ENCODE measurements at places on chromosomes 1 and 21. TPM values are rescaled to one million over a fixed set of nuclear protein-coding genes. Genes with fewer than 3 reads are reported as not detected.

GRCh38 chr1:72117621-72118020 lies 164.7 kb downstream of the NEGR1 start:
- DNase-seq = no peak

- DNase-seq = no peak
These were observed 55.0 kb downstream of the CHD1L start for GRCh38 chr1:147297438-147297837.

- no peak for DNase-seq
These were observed 19.6 kb upstream of the PDE9A start for GRCh38 chr21:42633858-42634257.

GRCh38 chr1:57089855-57090254 lies 124.0 kb upstream of the C8B start:
- DNase-seq = no peak

DNA sequence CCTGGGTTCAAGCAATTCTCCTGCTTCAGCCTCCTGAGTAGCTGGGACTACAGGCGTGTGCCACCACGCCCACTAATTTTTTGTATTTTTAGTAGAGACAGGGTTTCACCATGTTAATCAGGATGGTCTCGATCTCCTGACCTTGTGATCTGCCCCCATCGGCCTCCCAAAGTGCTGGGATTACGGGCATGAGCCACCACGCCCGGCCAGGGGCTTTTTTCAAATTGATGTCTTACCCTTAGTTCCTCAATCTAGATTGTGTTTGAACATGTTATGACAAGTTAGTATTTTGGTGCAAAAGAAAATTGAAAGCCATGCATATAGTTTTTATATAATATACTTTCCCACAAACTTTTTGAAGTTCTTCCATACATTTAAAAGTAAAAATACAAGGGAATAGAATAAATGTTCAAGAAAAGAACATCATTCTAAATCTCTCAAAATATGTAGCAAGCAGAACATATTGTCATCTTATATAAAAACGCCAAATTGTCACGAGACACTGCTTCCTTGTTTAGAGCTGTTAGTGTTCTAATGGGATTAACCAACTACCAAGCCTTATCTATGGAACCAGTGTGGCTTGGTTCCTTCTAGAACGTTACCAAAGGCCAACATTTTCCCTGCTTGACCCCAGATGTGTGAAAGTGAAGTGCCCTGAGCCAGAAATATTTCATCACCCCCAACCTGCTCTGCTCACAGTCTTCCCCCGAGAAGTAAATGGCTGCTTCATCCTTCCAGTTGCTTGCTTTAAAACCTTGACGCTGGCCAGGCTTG lies 9.5 kb upstream of the PLEKHM2 start:
- DNase-seq = no peak

- no peak for DNase-seq
These were observed 21.0 kb upstream of the ARTN start for GRCh38 chr1:43912607-43913006.

- no peak for DNase-seq
These were observed 1.1 kb upstream of the MARCKSL1 start for GRCh38 chr1:32336963-32337675.

GRCh38 chr1:33462405-33463164 lies 9.9 kb upstream of the ZSCAN20 start:
- no peak for DNase-seq

DNA sequence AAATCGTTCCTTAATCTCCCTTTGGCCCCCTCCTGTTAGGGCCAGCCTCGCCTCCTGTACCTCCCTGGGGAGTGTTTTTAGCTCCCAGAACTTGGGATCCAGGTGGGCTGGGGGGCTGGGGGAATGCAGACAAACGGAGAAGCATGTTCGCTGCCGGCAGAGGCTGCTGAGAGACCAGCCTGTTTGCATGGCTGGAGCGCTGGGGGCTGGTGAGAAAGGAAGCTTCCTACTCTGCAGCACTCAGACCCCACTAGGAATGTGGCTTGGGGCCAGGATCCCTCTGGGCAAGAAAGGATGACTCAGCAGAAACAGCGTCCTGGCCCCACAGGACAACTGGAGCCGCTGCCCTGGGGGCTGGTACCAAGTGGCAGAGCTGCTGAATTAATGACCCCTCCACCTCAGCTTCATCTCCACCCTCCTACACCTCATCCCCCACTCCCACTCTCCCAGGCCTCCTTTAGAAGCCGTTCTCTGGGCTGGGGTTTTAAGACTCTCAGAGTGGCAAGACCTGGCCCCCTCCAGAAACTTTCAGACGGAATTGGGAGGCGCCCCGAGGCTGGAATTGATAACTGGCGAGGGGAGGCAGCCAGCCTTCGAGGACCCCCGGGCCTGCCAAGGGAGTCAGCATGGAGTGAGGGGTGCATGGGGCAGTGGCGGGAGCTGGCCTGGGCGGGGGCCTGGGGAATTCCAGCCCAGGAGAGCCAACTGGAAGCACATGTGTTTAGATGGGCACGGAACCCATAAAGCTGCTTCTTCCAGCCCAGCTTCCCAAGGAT lies 28.5 kb upstream of the EPS8L3 start:
- DNase-seq = no peak

DNA sequence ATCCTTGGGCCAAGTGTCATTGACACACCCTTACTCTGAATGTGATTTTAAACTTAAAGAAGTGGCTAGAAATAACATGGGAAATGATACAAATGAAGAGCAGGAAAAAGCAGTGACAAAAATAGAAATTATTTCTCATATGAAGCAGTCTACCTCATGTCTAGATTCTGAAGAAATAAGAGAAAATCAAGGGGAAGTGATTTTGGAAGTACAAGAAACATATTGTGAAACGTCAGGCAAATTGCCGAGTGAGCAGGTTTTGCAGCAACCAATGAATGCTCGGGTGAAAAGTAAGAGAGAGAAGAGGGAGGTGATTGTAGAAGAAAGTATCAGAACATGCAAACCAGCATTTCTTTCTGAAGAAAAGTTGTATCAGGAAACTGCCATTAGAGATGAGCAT lies 130.7 kb downstream of the MACF1 start:
- DNase-seq = no peak

DNA sequence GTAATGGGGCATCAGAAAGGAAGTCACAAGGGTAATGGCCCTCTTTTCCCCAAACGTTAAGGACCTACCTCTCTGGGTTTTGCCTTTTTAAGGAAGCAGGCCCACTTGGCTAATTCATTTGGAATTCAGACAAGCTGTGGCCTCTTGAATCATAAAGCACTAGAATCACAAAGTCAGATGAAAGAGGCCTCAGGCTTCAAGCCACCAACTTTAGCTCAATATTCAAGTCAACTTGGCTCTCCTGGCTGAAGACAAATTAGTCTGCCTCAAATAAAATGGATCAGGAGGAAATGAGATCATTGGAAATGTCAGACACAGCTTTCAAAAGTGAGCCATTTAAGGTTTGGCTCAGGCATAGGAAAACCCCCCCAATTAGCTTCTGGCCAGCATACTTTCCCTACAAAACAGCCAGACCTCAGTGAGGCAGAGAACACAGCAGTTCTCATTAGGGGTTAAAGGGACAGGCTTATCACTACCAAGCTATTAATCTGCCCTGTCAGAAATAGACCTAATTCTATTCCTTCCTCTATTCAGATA lies 34.3 kb downstream of the SLC35D1 start:
- no peak for DNase-seq

GRCh38 chr1:185600641-185601040 lies 133.6 kb upstream of the HMCN1 start:
- no peak for DNase-seq

DNA sequence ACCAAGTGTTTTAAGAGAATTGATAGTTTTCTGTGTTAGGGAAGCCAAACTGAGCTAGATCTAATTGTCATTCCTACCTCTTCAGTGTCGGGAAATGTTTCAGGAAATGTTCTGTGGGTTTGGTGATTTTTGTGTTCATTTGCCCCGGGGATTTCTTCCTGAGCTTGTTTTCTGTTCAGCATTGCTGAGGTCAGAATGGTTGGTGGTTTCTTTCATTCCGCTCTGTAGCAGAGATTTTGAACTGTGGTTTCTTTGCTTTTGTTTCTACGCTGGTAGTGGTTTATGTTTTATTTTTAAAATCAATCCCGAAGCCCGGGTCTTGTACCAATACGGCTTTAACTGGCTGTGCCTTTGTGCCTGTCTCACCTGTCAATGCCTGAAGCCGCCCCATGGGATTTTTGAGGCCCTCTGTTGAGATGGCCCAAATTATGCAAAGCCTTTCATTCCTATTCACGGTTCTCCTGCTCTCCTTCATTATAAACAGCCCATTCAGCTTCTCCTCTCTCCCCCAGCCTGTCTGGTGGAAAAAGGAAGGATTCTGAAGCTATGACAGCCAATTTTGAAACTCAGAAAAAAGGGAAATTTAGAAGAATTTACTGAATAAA lies 417.2 kb upstream of the KAZN start:
- DNase-seq = no peak

DNA sequence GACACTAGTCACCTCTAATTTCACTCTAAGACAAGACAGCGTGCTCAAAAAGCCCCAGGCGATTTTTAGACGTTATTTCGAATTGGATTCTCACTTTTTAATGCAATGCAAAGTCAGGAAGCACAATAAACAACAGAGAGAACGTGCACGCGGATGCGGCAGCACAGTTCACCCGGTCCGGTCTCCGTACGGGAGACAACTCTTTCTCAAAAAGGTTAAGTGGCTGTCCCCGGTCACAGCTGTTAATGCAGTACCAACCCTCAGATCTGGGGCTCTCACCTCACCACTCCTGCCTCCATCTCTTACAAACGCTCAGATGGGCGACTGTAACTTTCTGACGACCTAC lies 1.2 kb downstream of the HP1BP3 start:
- no peak for DNase-seq

GRCh38 chr1:54070171-54070837 lies 16.9 kb downstream of the TCEANC2 start:
- DNase-seq = no peak

GRCh38 chr1:107309962-107310361 lies 169.1 kb downstream of the NTNG1 start:
- no peak for DNase-seq

- peak; percentile 21 for DNase-seq
These were observed 2.3 kb downstream of the ANP32E start for GRCh38 chr1:150233359-150234308.

GRCh38 chr1:170623171-170623570 lies 40.8 kb upstream of the PRRX1 start:
- no peak for DNase-seq

DNA sequence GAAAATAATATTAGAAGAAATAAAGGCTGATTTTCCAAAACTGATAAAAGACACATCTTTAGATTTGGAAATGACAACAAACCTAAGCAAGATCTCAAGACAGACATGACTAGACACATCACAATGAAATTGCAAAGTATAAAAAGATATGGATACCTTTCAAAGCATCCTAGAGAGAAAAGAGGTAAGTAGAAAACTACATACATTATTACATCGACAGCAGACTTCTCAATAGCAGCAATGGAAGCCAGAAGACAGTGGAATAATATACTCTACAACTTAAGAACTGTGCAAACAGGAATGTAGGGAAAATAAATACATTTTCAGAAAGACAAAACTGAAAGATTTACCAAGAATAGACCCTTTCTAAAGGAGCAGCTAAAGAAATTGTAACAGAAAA lies 50.2 kb downstream of the DENND1B start:
- DNase-seq = no peak

- no peak for DNase-seq
These were observed 41.6 kb upstream of the PKP1 start for GRCh38 chr1:201241736-201242135.

DNA sequence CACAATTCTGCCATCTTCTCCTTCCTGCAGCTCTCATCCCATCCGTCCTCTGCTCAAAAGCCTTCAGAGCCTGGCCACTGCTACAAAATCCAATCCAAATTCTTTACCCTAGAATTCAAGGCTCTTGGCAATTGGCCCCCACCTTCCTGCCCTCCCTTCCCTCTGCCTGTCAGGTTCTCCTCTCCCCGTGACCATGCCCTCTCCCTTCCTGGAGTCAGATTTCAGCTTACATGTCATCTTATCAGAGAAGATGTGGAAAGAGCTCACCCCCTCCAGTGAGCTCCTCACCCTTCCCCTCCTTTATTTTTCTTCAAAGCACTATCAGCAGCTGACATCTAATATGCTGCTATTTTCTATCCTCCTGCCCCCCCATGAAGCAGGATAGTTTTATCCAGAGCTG lies 86.9 kb downstream of the GRIK3 start:
- no peak for DNase-seq

The CAPN9 gene
- total RNA-seq = 8.7 TPM

The UBQLN4 gene
- 94.2 TPM for total RNA-seq

The LORICRIN gene
- total RNA-seq = not detected

The MCOLN2 gene
- total RNA-seq = 0.16 TPM

The LRRC3 gene
- 5.7 TPM for total RNA-seq
